ENCODE measurements at places on chromosomes 5 and 9.

- ATAC-seq = no peak
Measured at GRCh38 chr5:29982457-29982856, 1211.0 kb upstream of the CDH6 start.

GRCh38 chr9:69186841-69187611 lies 12.9 kb downstream of the TJP2 start:
- no peak for ATAC-seq

- no peak for ATAC-seq
Measured at GRCh38 chr9:134962973-134963364, 45.3 kb upstream of the FCN1 start.

GRCh38 chr5:159021901-159022556 lies 77.7 kb downstream of the EBF1 start:
- peak; percentile 92 for ATAC-seq

DNA sequence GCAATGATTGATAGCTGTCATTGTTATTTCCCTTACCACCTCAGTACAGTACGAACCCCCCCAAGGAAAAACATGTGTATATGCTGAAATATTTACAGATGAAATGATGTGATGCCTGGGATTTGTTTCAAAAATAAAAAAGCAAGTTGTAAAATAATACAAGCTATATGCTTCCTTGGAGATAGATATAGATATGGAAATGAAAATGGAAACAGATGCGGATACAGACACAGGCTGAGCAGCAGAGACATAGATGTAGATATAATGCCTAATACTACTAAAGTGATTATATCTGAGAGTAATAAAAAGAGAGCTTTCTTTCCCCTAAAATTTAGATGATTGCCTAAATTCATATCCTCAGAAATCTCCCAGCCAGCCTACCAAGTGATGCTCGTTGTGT lies 127.5 kb upstream of the TNPO1 start:
- no peak for ATAC-seq

DNA sequence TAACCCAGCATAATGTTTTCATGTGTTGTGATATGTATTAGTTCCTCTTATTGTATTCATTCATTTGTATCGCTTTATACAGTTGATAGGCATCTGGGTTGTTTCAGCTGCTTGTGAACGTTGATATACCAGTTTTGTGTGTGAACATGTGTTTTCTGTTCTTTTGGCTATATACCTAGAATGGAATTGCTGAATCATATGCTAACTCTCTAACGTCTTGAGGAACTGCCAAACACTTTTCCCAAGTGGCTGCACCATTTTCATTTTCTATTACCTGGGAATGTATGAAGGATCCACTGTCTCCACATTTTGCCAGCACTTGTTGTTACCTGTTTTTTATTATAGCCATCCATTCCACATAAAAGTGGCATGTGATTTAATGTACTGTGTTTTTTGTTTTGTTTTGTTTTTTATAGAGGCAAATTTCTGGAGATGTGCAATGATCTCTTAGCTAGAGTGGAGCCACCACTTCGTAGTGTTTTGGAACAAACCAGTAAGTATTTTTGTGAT lies 34.6 kb downstream of the HSPA4 start:
- no peak for ATAC-seq

GRCh38 chr5:175638305-175638704 lies 19.6 kb upstream of the HRH2 start:
- ATAC-seq = no peak

DNA sequence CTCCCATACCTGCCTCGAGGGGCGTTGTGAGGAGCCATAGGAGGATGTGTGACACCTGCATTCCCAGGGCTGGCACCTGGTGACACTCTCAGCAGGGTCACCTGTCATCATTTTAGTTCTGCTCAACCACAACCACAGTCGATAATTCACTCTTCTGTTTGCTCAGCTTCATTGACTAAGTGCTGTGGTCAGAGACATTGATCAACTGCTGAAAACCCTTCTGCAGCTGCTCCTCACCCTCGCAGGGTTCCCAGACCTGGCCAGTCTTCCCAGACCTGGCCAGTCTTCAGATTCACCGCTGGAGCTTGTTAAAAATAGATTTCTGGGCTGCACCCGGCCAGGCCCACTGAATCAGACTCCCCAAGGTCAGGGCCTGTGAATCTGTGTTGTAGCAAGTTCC lies 92.8 kb downstream of the MVB12B start:
- no peak for ATAC-seq

DNA sequence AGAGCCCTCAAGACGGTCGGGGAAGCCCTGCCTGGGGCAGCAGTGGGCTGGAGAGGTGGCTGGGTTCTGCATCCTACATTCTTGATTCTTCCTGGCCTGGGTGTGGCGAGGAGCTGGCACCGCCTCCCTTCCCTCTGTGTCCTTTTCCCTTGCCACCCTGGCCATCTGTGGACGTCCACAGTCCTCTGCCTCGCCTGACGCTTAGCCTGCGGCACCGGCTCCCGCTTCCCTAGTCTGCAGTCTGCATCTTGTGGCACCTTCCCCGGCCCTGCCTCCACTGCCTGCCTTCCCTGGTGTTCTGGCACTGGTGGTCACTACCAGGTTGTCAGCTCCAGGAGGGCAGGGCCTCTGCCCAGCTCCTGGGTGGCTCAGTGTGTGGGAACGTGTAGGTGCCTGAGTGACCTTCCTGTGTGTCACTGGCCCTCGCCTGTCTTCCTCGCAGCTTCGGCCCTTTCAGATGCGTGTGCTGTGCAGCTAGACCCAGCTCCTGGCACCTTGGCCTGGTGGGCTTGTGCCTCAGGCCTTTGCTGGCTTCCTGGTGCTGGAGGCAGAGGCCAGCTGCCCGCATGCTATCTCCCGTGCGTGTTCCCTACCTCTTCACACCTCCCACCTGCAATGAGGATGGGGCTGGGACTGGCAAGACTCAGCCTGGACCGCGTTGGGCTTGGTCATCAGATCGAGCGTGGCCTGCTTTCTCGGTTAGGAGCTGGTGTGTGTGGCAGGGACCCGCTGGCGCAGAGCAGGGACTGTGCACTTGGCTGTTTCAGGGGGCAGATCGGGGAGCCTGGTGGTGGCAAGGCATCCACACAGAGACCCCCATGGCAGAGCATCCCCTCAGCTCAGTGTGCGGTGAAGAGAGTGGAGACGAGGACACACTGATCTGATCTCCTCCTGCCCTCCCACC lies 20.9 kb downstream of the TRAF2 start:
- ATAC-seq = no peak

DNA sequence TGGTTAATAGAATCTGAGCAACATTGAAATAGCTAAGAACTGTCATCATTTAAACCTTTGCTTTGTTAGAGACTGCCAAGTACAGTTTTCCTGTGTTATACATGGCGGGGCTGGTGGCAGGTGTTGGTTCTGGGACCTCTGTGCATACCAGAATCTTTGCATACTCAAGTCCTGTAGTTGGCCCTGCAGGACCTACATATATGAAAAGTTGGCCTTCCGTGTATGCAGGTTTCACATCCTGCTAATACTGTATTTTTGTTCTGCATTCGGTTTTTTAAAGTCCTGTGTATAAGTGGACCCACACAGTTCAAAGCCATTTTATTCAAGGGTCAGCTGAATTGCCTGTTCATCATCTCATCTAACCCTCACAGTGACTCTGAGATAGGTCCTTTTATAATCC lies 36.4 kb downstream of the LARP1 start:
- ATAC-seq = no peak

- ATAC-seq = no peak
Measured at GRCh38 chr5:160463740-160464465, 42.2 kb downstream of the PTTG1 start.

- no peak for ATAC-seq
Measured at GRCh38 chr9:75084081-75084672, 3.8 kb downstream of the NMRK1 start.

Data from motor neuron (in vitro differentiated cells).